Effector memory CD8-positive, alpha-beta T cell (primary cell): ENCODE measurements at places on chromosomes 6 and 20.

DNA sequence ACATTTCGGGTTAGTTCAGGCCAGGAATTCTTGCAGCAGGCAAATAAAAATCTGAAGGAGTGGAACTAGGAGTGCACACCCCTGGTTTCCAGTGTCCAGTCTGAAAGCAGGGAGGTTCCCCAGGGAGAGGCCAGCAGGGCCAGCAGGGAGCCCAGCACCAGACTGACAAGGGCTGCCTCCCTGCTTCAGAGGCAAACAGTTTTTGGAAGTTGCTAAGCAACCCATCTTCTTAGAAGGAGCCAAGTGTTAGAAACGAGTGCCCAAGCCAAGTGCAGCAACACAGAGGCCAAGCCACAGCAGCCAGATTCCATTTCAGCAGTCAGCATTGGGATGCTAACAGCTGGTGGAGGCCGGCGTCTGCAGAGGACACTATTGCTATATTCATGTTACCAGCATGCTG, 179.1 kb downstream of the SYNDIG1 start:
- H3K4me3 ChIP-seq = no peak overlapping the region
- H3K4me1 ChIP-seq = no peaks in the 10 kb centered on the region
- H3K27me3 ChIP-seq = peaks cover 69% of the 10 kb centered on the region
- H3K36me3 ChIP-seq = no peaks in the 10 kb centered on the region

GRCh38 chr6:168355716-168356522, 36.3 kb upstream of the DACT2 start:
- H3K4me3 ChIP-seq = no peak overlapping the region
- peaks cover 6% of the 10 kb centered on the region for H3K27me3 ChIP-seq
- no peaks in the 10 kb centered on the region for H3K4me1 ChIP-seq
- peaks cover 2% of the 10 kb centered on the region for H3K36me3 ChIP-seq

DNA sequence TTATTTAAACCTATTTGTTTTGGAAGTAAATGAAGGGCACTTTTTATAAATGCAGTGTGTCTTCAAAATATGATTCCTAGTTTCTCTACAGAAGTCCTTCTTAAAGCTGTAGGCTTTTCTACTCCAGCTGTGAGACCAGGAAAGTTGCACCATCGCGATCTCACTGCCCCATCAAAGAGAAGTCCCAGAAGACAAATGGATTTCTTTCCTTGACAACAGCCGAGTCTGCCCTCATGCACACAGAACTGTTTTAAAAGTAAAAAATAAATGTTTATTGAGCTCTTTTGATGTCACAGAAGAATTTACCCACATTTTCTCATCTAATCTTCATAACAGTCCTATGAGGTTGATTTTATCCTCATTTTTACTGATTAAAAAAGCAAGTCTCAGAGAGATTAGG, 324.4 kb upstream of the NT5E start:
- H3K36me3 ChIP-seq = no peaks in the 10 kb centered on the region
- DNase-seq = no peak
- no peak overlapping the region for H3K27ac ChIP-seq
- no peaks in the 10 kb centered on the region for H3K27me3 ChIP-seq
- H3K4me1 ChIP-seq = no peaks in the 10 kb centered on the region
- H3K4me3 ChIP-seq = no peak overlapping the region

DNA sequence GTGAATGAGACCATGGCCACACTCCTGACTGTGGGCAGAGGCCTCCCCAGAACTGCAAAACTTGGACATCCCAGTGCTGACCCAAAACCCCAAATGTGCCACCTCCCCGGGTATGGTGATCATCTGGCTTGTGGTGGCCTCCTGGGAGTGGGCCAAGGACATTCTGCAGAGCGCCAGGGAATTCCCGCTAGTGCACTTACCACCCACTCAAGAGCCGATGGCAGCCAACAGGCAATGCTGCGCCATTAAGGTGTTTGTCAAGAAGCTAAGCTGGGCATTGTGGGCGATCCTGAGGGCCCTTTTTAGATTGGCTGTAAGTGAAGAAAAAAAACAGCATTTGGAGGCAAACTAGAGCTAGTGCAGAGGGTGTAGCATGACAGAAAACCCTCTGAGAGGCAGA, 9.4 kb downstream of the MMP24 start:
- H3K27me3 ChIP-seq = no peaks in the 10 kb centered on the region
- peaks cover 10% of the 10 kb centered on the region for H3K36me3 ChIP-seq
- no peak overlapping the region for H3K4me3 ChIP-seq
- DNase-seq = no peak

- H3K36me3 ChIP-seq = no peaks in the 10 kb centered on the region
- H3K4me3 ChIP-seq = no peak overlapping the region
These were observed 114.0 kb upstream of the FKBP1C start for GRCh38 chr6:63097222-63097621.
